ENCODE measurements at places on chromosomes 4 and X.

GRCh38 chrX:40748977-40749376 is 13.6 kb upstream of the MED14 start:
- no peak for DNase-seq

GRCh38 chrX:12263211-12263610 is 124.9 kb downstream of the FRMPD4 start:
- DNase-seq, result no peak

GRCh38 chr4:158032733-158033415 is 140.0 kb downstream of the GASK1B start:
- no peak for DNase-seq

GRCh38 chrX:49627086-49627777 is 28.4 kb downstream of the GAGE1 start:
- DNase-seq, result no peak

DNA sequence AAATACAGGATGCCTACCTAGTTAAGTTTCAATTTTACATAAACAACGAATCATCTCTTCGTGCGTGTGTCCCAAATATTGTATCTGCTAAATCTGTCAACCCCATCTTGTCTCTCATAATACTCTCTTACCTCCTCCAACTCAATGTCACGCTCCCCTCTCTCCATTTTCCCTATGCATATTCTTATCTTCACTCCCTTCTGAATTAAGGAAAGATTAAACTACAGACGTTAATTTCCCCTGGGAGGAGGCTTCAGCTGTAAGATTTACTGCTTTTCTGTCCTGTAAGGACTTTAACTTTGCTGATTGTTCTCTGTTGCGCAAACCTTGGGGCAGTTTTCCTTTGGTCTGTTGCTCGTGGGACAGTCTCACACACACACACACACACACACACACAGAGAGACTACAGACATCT is 455 bp upstream of the ABCB7 start:
- no peak for DNase-seq

- no peak for DNase-seq
Observed at GRCh38 chr4:10015140-10015753, 6.0 kb downstream of the SLC2A9 start.

- no peak for DNase-seq
Observed at GRCh38 chr4:39642885-39643552, 4.4 kb upstream of the SMIM14 start.

GRCh38 chrX:129449148-129449547 is 74.1 kb downstream of the SMARCA1 start:
- no peak for DNase-seq

- no peak for DNase-seq
Observed at GRCh38 chr4:138938366-138938690, 77.3 kb upstream of the NOCT start.

GRCh38 chr4:41179498-41180195 is 34.7 kb downstream of the APBB2 start:
- DNase-seq, result no peak

DNA sequence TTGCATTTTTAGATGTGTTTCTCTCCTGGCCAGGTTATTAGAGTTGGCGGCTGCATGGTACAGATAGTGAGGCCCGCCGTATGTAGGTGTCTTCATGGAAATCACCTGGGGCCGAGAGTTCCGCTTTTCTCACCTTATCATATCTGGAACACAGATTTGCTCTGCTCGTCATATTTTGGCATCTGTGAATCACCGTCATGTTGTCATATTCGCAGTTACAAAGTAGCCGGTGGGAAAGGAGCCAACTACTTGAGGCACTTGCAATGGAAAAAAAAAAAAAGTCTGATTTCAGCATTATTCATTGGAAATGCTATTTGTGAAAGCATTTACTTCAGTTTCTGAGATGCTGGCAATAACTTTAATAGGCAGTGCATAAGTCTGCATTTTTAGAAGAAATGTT is 1715.2 kb upstream of the TENM3 start:
- DNase-seq, result no peak

DNA sequence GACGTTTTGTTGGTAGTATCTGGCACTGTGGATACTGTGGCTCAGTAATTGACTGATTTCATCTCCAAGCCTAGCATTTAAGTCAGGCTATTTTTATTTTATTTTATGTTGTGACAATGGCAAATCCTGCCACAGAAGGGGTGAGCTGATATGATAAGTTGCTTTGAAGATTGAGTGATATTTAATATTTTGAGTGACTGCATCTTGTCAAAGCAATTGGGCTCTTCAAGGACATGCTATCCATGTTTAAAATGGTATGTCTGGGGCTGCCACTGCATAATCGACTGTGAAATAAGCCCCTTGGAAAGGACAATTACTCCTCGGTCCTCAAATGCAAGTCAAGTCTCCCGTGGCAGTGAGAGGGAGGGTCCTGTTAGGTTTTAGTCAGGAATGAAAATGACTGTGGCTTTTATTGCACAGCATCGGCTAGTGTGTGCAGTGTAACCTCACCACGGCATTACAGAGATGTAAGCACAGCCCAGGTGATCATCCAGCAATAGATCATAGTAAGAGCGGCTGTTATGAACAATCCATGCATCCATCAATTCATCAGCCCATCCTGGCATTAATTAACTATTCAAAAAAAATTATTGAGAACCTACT is 178.2 kb downstream of the GBA3 start:
- no peak for DNase-seq

DNA sequence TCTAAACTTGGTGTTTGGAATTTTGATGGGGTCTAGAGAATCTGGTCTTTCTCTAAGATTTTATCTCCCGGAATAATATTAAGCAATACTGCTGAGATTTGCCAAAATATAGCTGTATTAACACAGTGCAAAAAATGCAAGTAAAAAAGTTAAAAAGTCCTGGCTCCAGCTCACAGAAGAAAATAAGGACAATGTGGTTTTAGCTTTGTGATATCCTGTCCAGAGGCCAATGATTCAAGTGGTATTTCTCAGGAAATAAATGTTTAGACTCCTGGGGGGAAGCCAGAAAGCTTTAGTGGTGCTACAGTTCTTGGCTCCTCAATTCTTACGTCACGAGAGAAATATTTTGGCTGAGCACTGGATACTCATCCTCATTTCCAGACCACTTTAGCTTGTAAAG is 40.9 kb upstream of the IL13RA2 start:
- DNase-seq, result no peak

DNA sequence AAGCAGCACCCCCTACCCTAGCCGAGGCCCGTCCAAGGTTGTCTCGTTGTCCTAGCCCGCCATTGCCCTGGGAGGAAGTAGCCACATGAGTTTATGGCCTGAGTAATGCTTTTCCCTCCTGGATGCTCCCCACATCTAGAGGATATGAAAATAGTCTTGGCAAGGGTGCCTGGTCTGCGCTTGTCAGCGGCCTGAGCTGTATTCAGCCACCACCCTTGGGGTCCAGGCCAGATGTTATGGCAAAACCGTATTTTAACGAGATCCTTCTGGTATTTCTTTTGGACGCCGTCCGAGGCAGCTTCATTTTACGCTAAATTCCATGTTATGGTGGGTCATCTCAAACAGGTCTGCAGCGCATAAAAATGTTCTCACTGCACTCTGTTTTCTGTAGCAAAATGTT is 89.3 kb downstream of the GPR143 start:
- no peak for DNase-seq

GRCh38 chrX:22424122-22424915 is 151.6 kb downstream of the CBLL2 start:
- DNase-seq, result no peak

DNA sequence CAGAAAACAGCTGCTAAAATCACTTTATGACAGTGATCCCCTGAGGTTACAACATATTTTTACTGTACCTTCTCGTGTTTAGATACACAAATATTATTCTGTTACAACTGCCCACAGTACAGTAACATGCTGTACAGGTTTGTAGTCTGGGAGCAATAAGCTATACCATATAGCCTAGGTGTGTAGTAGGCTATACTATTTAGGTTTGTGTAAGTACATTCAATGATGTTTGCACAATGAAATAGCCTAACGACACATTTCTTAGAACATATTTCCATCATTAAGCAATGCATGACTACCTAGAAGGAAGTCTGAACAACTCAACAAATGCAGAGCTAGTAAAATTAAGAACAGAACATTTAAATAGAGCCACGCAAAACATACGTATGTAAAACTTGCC is 112.7 kb downstream of the ZAR1 start:
- no peak for DNase-seq

Measured in vagina (tissue), 2 donors.